ENCODE measurements at places on chromosomes 12 and 14.
A peak's percentile ranks its signal among the peaks of the same experiment; 100 is the strongest.

- DNase-seq = no peak
Observed at GRCh38 chr12:26548227-26548626, 284.8 kb downstream of the ITPR2 start.

GRCh38 chr14:79136071-79137044 is 966.2 kb downstream of the NRXN3 start:
- no peak for DNase-seq

- no peak for DNase-seq
Observed at GRCh38 chr14:69079188-69079742, 73.7 kb downstream of the DCAF5 start.

- DNase-seq = no peak
Observed at GRCh38 chr12:47835831-47836155, 16.1 kb upstream of the HDAC7 start.

GRCh38 chr12:78062786-78063185 is 232.1 kb downstream of the NAV3 start:
- peak; percentile 54 for DNase-seq

DNA sequence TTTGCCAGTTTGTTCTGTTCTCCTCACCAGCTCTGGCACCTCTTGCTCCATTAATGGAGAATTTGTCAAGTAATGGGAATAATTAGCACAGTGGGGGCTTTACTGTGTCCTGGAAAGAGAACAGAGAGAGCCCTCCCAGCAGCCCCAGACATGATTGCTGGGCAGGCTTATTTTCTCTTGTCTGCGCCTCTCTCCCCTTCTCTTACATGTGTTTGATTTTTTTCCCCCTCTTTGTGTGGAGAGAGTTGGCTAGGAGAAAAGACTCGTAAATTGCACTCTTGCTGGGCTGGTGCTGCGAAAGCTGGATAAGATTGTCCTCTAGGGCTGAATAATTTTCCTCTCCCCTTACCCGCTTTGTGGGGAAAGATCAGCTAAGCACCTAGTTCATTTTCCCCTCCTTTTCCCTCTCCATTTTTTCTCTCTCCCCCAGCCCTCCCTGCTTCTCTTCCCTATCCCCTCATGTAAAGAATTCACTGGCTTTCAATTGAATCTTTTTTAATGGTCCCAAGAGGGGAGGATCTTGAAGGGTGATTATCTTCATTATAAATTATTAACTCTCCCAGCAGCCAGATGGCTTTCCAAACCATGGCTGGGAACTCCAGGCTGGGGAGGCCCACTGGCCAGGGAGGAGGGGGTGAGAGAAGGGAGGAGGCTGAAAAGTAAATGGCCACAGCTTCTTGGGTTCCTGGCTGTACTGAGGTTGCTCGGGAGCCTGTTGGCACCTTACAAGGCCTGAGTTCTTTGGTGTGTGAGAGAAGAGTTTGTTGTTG is 62.2 kb downstream of the NRXN3 start:
- DNase-seq = no peak

- no peak for DNase-seq
Observed at GRCh38 chr12:25013061-25013460, 64.2 kb upstream of the BCAT1 start.

DNA sequence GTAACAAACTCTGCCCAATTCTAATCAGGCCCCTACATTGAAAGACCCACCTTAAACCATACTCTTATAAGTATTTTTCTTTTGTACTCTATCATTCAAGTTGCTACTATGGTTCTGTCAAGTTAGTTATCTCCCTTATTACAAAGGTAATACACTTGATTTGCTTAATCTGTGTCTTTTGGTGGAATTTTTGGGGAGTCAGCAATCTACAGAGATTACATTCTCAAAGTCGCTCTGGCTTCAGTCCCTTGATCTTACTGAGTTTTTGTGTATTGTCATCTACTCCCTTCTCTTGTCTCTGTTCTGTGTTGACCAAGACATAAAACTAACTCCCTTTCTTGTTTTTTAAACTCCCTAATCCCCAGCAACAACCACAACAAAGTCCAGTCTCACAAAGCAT is 353.1 kb downstream of the LRIG3 start:
- no peak for DNase-seq

DNA sequence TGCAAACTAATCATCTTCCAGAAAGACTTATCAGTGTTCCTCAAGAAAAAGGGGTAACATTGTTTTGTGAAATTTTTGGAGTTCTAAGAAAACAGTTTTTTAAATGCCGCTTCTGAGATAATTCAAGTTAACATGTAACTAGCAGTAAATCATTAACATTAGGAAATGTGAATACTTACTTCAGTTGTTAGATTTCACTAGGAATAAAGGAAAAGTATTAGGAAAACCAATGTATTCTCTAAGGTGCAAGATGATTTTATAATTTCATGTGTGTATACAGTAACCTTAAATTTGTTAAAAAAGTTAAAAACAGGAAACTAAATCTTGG is 36.8 kb downstream of the PAPOLA start:
- DNase-seq = no peak

DNA sequence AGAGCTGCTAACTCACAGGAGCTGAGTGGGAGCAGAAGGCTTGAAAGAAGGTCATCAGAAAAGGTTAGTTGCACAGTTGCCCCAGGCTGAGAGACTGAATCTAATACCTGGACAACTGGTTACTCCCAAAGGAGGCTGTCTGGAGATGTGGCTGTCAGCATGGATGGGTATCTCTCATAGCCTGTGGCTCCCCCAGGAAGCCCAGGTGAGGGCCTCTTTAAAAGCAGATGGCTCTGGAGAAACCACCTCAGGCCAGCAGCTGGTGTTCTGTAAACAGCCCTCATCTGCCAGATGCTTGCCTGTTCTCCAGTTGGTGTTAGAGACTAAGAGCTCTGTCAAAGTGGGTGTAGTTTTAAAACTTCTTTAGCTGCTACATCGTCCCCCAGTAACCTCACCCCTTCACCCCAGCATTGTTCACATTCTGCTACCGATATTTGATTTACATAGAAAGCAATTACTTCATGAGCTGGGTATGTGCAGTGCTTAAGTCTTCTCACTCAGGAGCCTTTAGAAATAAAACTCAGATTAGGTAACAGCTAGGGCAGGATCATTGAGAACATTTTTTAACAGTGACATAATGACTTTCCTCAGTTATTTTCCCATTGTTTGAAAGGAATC is 25.8 kb downstream of the DACT1 start:
- no peak for DNase-seq

DNA sequence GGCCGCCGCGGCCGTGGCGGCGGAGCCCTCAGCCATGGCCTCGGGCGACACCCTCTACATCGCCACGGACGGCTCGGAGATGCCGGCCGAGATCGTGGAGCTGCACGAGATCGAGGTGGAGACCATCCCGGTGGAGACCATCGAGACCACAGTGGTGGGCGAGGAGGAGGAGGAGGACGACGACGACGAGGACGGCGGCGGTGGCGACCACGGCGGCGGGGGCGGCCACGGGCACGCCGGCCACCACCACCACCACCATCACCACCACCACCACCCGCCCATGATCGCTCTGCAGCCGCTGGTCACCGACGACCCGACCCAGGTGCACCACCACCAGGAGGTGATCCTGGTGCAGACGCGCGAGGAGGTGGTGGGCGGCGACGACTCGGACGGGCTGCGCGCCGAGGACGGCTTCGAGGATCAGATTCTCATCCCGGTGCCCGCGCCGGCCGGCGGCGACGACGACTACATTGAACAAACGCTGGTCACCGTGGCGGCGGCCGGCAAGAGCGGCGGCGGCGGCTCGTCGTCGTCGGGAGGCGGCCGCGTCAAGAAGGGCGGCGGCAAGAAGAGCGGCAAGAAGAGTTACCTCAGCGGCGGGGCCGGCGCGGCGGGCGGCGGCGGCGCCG is 381 bp downstream of the YY1 start:
- DNase-seq = no peak

- DNase-seq = no peak
Observed at GRCh38 chr12:3647504-3647903, 105.4 kb downstream of the CRACR2A start.

DNA sequence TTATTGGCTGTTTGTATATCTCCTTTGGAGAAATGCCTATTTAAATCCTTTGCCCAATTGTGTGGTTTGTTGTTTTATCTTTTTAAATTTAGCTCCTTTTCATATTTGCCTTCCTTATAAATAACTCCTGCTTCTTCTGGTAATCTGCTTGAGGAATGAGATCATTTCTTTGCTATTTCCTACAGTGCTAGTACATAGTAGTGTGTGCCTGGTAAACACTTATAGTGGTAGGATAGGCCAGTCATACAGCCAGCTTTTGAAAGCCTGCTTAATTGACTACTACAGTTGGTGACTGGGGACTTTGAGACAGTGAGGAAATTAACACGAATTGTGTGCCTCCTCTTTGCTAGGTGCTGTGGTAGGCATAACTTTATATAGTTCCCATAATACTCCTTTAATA is 68.7 kb downstream of the BORCS5 start:
- no peak for DNase-seq

DNA sequence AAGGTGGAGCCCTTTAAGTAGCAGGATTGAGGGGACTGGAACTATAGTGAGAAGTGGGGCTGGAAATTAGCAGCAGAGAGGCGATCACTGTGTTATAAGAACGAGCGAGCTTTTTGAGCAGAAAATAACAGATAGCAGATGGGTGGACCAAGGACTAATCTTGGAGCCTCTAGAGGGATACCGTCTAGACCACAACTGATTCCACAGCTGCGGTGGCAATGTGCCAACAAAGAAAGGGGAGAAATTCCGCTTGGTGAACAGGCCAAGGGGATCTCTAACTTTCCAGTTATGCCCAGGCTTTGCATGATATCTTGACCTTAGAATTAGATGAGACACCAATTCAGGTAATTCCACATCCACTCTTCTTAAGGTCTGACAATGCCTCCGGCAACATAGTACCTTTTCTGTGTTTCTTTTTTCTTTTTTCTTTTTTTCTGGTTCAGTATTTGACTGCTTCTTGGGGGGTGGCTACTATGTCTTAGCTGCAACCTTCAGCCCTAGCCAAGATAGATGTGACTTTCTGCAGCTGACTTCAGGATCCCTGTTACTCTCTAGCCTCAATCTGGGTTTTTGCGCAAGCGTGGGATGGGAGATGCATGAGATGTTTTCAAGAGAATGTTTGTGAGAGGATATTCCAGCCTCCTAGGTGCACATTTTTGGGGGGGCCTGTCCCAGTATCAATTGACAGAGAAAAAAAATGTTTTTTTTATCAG is 143.4 kb upstream of the CPSF6 start:
- DNase-seq = no peak

DNA sequence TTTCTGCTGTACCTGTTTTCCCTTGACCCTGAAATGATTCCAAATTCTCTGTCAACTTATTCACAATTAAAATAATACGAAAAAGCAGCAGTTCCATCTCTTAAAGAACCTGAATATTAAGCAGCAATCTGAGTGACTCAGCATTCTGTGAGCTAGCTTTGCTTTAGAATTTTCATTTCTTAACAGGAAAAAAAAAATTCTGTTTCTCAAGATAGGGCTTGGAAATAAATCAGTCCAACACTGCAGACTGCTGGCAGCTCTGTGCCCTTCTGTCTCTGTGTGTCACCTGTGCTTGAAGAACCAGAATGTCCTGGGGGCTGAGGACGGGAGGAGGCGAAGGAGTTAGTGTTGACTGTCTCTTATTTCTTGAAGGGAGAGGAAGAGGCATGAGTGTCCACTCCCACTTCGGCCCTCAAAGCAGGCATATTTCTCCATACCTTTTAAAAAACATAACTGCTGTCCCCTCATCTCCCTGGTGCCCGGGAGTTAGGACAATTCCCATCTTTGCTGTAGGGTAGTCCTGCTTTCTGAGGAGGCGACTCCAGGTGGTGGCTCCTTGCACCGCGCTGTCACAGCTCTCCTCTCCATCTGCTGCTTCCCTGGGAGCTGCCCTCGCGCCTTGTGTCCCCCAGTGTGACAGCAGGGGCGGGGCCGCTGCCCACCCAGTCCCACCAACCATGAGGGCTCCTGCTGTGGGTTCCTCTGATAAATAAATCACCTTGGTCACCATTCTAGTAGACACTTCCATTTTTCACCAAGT is 203.1 kb downstream of the CALM1 start:
- no peak for DNase-seq

DNA sequence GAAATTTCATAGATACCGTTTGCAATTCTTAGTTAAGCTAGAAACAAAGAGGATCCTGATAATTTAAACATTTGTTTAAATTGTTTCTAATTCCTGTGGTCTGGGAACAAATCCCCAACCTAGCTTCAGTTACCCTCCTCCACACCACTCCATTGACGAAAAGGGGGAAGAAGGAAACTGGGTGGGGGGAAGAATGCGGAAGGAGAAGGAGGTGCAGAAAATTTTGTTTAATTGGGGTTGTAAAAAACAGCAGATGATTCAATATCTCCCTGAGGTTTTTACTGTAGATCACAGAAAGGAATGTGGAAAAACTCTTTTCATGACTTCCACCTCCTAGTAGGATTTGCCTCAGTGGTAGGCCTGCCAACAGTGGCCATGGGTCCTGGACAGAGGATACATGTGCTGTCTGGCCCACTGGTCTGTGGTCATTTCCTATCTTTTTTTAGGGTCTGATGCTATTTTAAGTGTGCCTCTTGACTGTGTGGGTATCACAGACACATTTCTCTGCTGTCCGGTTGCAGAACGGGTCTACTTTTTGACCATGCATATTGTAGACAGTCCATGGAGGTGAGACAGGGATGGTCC is 122.9 kb upstream of the PCED1B start:
- DNase-seq = no peak

DNA sequence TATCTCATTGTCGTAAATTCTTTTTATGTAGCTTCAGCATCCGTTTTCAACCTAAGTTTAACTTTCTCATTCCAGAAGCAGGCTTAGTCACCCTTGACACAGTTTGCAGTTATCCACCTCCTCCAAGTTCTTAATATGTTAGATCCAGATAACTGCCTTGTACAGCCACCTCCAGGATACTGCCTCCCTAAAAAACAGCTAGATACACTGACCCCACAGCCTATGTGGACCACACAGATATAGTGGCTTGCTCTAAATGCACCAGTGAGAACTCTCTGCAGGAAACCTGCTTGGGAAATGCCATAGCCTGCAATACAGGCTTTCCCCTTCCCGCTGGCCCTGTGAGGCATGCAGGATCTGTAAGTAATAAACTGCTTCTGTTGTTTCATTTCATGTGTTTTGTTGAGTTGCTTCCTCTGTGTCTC is 11.1 kb upstream of the RTL1 start:
- no peak for DNase-seq

GRCh38 chr12:75953312-75953906 is 78.2 kb downstream of the PHLDA1 start:
- DNase-seq = no peak

DNA sequence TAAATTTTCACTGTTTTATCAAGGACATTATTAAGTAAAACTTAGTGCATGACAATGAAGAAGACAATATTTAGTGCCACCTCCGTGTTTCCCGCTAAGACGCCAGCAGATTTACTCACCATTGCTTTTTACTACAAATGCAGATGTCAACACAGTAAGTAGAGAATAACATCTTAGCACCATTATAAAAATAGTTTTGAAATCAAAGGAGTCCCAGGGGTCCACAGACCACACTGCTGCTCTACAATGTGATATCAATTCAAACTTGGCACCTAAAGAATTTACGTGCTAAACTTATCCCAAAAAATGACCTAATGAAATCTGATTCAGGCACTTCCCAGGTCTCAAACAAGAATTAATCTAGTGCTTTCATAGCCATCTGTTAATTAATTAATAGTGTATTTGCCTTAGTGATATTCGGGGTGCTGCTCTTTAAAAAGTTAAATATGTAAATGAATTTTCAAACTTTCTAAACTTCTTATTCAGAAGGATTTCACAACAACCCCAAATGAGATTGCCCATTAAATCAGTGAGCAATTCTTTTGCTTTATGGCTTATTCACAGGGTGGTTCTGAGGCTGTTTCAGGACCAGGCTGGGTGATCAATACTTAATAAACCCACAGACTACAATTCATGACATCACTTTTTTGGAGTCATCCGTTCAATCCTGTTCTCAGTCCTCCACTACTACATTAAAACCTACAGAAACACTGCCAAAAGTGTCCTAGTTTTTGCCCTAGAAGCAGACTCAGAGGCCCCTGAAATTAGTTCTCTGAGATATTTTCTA is 161.3 kb upstream of the LMNTD1 start:
- no peak for DNase-seq
